ENCODE measurements at places on chromosomes 2 and 18. TPM values are rescaled to one million over a fixed set of nuclear protein-coding genes. Genes with fewer than 3 reads are reported as not detected.

- DNase-seq: peak; percentile 4
These were observed 710 bp downstream of the SEC11C start for GRCh38 chr18:59140302-59140885.

The TUBB8B gene
- 0.69 TPM for total RNA-seq

The GCG gene
- total RNA-seq: not detected

The GAREM1 gene
- total RNA-seq: 6.9 TPM

The AKAIN1 gene
- not detected for total RNA-seq

Data from SK-MEL-5 (cell line).